ENCODE measurements at places on chromosomes 1 and 21.

DNA sequence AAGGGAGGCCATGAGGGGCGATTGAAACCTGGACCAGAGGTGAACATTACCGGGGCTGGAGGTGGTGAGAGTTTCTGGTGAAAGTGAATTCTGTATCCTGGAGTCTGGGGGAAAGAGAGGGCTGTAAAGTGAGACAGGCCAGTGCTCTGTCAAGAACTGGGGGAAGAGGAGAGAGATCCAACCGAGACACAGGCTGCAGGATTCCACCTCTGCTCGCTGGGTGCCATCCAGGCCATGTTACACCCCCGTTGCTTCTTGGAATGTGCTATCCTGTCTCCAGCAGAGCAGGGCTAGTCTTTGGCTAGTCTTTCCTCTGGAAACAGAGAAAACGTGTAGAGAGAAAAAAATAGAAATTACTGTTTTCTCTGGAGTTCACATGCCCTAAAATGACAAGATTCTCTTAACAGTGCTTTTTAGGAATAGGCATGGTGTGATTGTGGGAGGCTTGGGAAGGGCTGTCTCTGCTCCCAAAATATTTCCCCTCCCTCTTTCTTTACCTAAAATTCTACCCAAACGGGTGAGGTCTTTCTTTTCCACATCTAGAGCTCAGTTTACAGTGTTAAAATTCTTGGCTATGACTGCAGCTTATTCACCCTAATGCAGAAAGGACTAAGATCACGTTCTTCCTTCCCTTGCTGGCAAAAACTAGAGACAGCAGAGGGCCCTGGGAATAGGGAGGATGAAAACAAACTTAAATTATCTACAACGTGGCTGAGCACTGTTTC lies 16.5 kb upstream of the OVAAL start:
- DNase-seq: no peak

DNA sequence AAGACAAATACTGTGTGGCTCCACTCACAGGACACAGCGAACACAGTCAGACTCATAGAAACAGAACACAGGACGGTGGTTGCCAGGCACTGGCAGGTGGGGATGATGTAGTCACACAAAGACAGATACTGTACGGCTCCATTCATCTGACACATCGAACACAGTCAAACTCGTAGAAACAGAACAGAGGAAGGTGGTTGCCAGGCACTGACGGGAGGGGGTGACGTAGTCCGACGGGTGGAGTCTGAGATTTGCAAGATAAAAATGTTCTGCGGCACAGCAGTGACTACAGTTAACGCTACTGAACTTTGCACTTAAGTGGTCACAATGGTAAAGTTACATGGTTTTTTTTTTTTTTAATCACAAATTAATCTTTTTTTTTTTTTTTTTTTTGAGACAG lies 18.7 kb downstream of the C21orf58 start:
- DNase-seq: no peak

- DNase-seq: no peak
These were observed 201.5 kb upstream of the C1orf174 start for GRCh38 chr1:4101459-4102161.

DNA sequence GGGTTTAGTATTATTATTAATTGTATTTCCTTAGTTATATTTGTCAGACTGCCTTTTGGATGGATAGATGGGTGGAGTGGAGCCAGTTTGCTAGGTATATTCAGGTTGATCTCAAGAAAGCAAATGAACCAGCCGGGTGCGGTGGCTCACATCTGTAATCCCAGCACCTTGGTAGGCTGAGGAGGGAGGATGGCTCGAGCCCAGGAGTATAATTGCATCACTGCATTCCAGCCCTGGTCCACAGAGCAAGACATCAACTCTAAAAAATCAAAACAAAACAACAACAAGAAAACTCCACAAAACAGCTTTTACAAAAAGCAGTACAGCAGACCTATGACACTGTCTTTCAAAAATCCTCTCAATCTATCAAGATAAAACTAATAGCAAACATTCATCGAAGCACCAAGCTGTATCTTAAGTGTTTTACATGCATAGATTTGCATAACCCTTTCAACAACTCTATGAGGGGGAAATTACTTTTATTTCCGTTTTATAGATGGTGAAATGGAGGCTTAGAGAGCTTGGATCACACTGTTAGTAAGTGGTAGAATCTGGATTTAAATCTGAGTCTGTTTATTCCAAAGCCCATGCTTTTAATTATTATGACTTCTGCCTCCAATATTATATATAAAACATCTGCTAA lies 25.5 kb downstream of the KMO start:
- DNase-seq: no peak

DNA sequence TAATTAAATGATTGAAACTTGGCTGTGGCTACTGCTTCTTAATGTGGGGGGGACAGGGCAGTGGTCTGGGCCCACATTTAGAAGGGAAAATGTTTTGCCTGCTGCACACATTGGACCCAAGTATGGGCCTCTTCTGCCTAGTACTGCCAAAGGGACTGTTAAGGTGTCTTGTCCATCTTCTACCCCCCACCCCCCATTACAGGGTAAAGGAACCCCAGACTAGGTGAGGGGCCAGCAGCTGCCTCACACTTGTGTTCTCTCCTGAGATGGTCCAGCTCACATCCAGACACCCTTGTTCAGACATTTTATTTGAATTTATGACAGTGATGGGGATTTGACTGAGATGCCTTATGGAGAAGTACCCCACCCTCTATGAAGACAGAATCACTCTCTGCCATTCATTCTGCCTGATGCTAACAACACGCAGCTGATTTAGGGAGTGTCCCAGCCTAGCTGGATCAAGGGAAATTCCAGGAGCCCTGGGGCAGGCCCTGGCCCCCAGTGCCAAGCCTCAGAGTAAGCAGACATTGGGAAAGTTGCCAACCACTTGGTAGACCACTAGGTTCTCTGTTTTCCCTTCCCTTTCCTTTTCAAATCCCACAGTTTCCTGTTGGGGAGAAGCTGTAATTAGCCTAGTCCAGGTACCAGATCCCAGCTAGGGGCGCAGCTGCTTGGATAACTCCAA lies 42.1 kb downstream of the YARS1 start:
- no peak for DNase-seq

- no peak for DNase-seq
These were observed 41.4 kb downstream of the URB1 start for GRCh38 chr21:32351428-32351827.

- no peak for DNase-seq
These were observed 276.2 kb upstream of the DUSP10 start for GRCh38 chr1:222018041-222018440.

DNA sequence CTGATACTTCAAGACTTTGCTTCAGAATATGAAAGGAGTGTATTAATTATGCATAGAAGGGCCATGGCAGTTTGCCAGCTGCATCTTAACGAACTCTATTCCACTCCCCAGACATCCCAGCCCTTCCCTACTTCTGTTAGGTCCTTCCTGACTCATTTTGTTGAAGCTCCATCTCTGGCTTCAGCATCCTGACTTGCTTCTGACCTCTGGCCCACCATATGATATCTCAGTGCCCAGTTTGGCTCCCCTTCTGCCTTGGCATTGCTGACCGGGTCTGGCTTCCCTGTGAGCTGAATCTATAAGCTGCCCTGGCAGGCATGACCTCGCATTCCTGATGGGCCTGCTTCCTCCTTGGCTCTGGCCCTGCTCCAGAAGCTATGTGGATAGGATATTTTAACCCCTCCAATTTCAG lies 27.6 kb upstream of the ARHGAP29 start:
- no peak for DNase-seq

GRCh38 chr21:45209046-45209445 lies 78.6 kb downstream of the POFUT2 start:
- no peak for DNase-seq

GRCh38 chr21:44944596-44944995 lies 4.8 kb downstream of the SLX9 start:
- DNase-seq: no peak

GRCh38 chr1:6512245-6512907 lies 20.9 kb upstream of the PLEKHG5 start:
- no peak for DNase-seq

- no peak for DNase-seq
These were observed 58.0 kb downstream of the LGR6 start for GRCh38 chr1:202251424-202252256.
